ENCODE measurements at places on chromosomes 3 and 15.

- DNase-seq, result no peak
These were observed 39.3 kb downstream of the IL1RAP start for GRCh38 chr3:190552969-190553759.

GRCh38 chr3:40287248-40287647 is 22.3 kb upstream of the EIF1B start:
- no peak for DNase-seq

DNA sequence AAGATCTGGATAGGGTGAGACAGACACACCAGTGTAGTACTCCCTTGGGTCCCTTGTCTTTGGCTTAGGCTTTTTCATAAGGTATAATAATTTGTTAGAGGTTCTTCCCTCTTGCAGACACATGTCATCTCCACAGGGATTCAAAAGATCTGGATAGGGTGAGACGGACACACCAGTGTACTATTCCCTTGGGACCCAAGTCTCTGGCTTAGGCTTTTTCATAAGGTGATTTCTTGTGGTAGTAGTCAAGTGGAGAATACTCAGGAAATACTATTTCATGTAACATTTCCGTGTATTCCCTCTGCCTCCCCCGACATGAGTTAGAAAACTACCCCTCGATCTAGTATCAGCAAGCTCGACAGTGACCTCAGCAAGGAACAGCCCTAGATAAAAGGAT is 954 bp upstream of the MAPKBP1 start:
- DNase-seq, result no peak

DNA sequence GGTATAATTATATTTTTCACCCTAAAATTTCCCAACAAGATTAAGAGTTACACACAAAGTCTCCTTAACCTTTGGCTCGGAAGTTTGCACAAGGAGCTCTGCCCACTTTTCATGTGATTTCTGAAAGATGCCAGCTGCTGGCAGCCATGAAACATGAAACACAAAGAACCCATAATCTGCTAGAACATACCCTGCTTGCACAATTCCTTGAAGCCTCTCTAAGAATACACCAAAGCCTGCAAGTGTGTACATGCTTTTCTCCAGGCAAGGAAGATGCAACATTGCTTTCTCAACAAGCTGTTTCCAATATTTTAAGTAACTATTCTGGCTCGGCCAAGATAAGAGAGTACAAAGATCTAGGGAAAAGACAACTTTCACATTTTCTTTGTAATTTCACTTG is 182.0 kb upstream of the WNT5A start:
- no peak for DNase-seq

DNA sequence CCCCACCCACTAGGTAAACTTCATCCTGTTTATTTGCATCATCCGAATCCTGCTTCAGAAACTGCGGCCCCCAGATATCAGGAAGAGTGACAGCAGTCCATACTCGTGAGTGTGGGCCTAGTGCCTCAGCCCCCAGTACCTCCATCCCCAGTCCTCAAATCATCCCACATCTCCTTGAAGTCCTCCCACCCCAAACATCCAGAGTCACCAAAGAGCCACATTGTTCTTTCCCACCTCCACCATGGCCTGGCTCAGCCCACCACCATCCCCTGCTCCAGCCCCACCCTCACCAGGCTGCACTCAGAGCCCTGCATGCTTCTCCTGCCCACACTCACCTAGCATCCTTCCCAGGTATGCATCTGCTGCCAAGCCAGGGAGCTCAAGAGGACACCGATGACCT is 29.8 kb downstream of the VIPR1 start:
- no peak for DNase-seq

DNA sequence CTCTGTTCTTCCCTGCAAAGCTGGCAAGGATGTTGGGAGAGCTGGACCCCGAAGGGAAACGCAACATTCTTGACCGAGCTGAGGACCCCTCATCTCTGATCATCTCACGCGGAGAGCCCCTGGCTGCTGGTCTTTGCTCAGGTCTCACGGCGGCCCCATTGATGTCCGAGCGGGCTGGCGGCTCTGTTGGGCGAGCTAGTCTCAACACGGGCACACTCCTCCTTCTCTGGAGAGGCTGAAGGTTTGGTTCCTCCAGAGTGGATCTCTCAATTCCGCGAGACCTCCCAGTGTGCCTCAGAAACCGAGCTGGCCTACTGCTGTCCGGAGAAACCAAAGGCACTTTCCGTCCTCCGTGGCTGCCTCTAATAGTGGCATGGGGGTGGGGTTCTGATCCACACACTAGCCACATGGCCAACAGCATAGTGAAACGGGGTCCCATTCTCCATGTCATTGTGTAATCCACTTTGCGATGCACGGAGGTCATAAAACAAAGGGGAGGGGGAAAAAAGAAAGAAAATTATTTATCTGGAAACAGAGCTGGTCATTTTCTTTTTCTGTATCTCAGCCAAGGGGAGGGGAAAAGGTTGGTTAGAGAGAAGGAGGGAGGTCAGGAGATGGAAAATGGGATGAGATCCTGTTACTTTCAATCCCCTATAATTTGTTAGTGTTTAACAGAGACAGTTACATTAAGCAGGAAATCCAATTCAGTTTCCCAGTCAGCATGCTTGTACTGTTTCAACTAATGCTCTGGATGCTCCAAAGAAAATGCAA is 1.3 kb downstream of the CCDC80 start:
- no peak for DNase-seq

- DNase-seq, result no peak
These were observed 53.8 kb downstream of the IMPG2 start for GRCh38 chr3:101266566-101266965.

GRCh38 chr3:125054062-125054448 is 1.7 kb downstream of the HEG1 start:
- no peak for DNase-seq

DNA sequence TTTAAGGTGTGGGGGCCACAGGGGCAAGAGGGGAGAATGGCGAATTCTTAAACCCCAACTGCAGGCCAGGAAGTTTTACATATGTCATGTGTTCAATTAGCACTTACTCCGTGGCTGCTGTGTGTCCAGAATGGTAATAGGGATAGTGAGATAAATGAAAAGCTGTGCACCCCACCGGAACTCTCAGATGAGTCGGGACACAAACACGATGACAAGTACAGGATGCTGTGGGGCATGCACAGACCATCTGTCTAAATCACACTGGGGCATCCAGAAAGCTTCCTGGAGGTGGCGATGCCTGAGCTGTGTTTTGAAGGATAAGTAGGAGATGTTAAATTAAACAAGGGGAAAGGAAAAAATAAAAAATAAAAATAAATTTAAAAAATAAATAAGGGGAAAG is 18.3 kb upstream of the TMEM158 start:
- DNase-seq, result no peak

GRCh38 chr15:101431301-101431700 is 58.2 kb downstream of the PCSK6 start:
- no peak for DNase-seq

- DNase-seq, result no peak
These were observed 28.5 kb downstream of the TBC1D23 start for GRCh38 chr3:100289339-100289738.

GRCh38 chr15:38613085-38613484 is 48.5 kb upstream of the RASGRP1 start:
- no peak for DNase-seq

GRCh38 chr3:5456199-5456598 is 268.7 kb downstream of the EDEM1 start:
- no peak for DNase-seq

GRCh38 chr3:18224426-18224825 is 200.7 kb downstream of the SATB1 start:
- DNase-seq, result no peak

GRCh38 chr3:30704931-30705890 is 98.8 kb downstream of the TGFBR2 start:
- DNase-seq, result no peak

- DNase-seq, result no peak
These were observed 7.8 kb upstream of the MAP2K1 start for GRCh38 chr15:66378814-66379430.

- DNase-seq, result no peak
These were observed 1539.9 kb downstream of the SI start for GRCh38 chr3:163538387-163538786.

- DNase-seq, result no peak
These were observed 5.1 kb downstream of the CHRD start for GRCh38 chr3:184384856-184385422.

- no peak for DNase-seq
These were observed 63.2 kb upstream of the RASGRP1 start for GRCh38 chr15:38627689-38628277.

DNA sequence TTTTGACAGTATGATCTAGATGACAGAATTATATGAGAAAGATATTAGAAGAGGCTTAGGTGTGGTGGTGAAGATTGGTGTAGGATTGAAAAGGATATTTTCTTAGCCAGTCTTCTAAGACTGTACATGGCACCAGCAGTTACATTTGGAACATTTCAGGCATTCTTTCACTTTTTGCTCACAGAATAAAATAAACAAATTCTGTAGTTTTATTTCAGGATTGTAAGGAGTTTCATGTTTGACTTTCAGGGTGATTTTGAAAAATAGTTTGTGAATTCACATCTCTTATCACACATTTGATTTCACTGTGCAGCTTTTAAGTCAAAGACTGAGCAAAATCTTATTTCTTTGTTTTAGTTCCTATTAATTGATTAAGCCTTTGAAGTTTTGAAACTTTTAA is 27.1 kb downstream of the DNAJC13 start:
- no peak for DNase-seq

DNA sequence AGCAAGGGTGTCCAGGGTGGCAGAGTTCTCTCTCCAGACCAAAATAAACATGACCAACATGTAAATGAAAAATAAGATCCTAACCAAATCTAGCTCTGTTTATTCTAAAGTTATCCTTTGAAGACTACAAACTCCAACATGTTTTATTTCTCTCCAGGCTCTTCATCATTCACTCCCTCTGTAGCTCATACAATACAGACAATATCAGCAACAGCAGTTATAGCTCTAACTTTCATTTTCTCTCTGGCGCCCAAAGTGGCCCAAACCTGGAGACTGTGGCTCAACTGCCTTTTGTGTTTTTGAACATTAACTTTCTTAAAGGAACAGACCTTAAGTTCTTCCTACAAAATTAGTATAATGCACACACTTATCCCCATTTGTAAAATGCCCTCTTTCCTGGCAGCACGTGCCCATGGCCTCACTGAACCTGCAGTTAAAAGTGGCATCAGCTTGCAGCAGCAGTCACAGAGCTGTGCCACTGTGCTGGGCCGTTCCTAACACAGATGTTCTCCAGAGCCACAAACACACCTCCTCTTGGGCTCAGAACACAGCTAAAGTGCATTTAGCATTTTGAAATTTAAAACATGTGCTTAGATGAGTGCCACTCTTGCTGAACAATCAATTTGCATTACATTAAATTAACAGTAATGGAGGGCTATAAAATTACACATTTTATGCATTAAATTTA is 91.9 kb downstream of the RORA start:
- no peak for DNase-seq

DNA sequence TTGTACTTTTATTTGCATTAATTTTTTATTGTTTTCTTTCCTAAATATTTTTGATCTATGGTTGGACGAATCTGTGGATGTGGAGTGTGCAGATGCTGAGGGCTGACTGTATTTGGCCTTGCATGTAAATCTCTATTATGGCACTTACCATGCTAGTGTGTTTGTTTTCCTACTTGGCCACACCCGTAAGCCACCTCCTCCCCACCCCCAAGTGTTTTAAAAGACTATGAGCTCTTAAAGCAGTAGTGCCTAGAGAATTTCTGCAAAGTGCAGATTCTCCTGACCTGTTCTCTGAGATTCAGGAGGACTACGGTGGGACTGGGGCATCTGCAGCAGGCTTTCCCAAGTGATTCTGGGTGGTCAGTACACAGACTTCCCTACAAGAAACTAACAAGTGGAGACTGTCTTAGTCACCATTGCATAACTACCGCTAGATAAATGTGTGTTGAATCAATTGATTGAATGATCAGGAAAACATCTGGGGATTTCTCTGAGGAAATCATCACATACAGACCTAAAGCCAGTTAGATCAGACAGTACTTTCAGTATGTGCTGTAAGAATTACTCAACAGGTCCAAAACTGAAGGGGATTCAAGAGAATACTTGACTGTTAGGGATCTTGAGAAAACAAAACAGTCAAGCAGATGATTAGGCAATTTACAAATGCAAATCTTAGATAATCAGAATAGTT is 6.2 kb upstream of the TIPARP start:
- DNase-seq, result no peak

GRCh38 chr15:62497356-62497755 is 332.3 kb upstream of the C2CD4B start:
- no peak for DNase-seq

GRCh38 chr3:101453961-101454360 is 59.1 kb downstream of the SENP7 start:
- DNase-seq, result no peak

DNA sequence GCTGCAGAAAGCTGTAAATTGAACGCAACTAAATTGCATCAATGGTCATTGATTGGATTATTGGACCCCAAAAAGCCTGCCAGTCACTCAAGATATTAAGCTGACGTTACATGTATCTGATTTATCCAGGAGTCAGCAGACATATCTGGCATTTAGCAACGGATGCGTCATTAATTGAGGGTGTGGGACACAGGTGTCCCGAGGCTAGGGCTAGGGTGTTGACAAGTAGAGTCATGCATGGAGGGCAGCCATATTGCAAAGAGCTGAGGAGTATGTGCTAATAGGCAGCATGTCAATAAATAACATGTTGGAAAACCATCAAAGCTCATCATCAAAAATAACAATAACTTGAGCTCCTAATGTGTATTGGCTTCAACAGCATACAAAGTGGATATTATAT is 234.5 kb upstream of the GOLGA6L4 start:
- DNase-seq, result no peak
